D721Med (cell line): ENCODE measurements at places on chromosomes 12 and 14.

- no peak for DNase-seq
Measured at GRCh38 chr12:78566456-78566855, 298.1 kb upstream of the SYT1 start.

DNA sequence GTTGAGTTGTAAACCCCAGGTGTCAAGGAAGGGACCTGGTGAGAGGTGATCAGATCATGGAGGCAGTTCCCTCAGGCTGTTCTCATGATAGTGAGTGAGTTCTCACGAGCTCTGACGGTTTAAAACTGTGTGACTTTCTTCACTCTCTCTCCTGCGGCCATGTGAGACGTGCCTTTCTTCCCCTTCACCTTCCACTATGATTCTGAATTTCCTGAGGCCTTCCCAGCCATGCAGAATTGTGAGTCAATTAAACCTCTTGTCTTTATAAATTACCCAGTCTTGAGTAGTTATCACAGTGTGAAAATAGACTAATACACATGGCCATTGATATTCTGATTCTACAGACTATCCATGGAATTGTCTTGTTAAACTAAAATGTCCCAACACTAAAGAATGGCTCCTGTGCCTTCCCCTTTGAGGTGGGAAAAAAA lies 85.6 kb downstream of the SLC2A13 start:
- DNase-seq, result no peak

DNA sequence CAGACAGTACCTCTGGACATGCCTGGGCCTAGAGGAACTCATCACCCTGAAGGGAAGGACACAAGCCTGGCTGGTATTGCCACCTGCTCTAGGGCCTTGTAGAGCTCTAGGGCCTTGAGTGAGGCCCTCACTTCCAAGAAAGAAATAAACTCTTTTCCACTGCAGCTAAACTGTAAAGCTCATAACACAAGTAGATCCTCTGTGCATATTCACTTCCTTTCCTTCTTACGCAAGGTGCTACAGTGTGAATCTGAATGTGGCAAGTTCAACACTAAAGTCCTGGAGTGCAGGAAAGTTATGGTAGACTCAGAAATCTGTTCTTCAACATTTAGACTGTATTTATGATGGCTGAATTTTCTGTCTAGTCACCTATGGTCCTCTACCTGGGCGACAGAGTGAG lies 14.5 kb downstream of the RNASE3 start:
- DNase-seq, result no peak

GRCh38 chr12:115885040-115885690 lies 392.3 kb downstream of the MED13L start:
- no peak for DNase-seq

DNA sequence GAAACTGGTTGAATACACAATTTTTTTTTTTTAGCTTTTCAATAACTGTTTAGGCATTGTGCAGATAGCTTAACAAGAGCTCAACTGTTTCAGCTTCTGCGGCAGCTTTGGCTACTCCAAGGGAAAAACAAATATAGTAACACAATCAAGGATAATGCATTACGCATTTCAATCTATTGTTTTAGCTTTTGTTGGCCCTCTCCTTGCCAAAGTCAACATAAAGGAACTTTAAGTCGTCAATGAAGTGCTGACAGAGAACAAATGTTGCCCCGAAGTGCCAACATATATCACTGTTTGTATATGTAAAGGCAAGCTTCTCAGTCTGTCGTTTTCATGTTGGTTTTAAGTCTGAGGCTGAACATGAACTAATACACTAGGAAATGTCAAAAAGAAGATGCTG lies 1087.4 kb upstream of the FLRT2 start:
- DNase-seq, result no peak

DNA sequence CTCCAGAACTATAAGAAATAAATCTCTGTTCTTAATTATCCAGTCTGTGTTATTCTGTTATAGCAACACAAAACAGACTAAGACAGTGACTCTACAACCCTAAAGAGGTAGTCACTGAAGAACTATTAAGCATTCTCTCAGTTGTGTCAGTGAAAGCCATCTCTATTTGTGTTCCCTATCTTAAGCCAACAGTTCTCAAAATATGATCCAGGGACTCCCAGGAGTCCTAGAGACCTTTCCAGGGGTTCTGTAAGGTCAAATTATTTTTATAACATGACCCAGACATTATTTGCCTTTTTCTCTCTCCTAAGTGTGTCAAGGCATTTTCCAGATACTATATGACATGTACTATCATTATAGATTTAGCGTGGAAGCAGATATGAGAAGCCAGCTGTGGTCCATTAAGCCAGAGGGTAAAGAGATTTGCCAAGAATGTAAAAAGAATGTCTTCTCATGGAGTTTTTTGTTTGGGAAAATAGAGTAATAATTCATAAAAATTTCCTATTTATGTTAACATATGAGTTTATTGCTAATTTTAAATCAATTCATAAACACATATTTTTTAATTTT lies 315.8 kb downstream of the RGS6 start:
- no peak for DNase-seq

GRCh38 chr14:81122326-81122725 lies 98.4 kb downstream of the GTF2A1 start:
- DNase-seq, result no peak

DNA sequence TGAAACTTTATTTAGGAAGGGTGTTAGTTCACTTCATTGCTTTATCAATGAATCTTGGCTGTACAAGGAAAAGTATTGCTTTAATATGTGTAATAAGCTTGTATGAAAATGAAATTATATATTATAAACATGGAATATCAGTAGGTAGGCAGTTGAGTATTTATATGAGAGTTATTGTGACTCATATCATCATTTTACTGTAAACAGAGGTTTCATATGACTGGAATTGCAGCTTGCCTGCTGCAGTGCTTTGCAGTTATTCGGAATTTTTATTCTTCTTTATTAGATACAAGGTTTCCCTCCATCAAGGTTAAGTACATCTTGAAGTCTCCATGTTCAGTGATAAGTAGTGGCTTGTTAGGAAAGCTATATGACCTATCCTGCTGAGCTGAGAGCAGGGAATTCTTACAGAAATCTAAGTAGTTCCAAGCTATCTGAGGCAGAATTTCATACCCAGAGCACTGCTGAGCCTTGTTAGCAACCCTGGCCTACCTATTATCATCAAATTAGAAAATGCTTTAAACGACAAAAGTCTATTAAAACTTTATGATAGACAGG lies 111.2 kb downstream of the MGST1 start:
- no peak for DNase-seq

DNA sequence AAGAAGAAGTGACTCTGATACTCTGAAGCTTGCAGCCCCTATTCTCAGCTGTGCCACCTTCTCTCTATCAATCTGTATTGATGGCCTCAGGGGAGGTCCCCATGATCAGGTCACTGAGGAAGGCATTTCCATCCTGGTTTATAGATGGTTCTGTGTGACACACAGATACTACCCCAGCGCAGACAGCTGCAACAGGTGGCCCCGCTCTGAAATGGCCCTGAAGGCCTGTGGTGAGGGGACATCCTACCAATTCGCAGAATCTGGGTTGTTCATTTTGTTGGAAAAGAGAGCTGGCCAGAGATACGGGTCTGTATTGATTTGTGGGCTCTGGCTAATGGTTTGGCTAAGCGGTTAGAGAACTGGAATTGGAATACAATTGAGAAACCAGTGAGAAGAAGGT lies 21.7 kb downstream of the DLK1 start:
- DNase-seq, result no peak

DNA sequence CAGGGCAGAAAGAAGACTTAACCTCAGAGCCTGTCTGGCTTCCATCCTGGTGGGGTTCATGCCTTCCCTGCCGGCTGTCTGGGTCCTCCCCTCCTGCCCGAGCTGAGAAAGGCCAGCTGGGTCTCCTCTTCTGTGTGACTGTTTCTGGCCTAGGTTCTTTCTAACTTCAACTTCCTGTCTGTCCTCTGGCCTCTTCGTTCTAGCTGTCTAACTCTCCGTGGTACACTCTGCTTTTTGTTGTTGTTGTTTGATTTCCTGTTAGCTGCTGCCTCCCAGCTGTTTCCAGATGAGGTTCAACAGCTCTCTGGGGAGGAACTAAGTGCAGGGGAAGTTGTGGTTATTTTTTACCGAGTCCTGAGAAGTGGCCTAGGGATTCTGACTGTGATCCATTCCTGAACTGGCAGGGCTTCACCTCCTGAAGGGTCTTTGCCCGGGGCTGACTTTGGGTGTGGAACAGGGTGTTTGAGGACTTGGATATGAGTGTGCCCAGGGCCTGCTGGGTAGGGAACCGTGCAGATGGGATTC lies 3.2 kb downstream of the MLXIP start:
- no peak for DNase-seq

DNA sequence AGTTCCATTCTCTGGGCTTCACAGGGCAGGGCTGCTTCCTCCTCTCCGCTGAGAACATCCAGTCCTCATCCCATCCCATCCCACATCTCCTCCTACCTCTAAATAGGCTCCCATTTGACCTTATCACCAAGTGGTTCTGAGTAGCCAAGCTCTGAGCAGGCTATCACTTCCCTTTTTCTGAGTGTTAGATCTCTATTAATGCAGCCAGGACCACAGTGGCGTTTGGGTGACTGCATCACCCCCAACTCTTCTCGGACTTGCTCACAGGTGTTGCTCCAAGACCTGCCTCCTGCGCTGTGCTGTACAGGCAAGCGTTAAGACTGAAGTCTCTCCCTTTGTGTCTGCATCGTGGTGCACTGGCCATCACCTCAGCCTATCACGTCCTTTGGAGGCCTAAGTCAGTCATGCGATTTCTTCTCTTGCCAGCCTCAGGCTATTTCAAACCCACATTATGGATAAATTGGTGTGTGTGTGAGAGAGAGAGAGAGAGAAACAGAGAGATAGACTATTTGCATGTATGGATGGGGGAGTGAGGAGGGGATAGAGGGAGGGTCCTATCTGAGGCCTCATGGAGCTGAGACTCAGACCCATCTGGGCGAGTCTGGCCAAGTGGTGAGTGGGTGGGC lies 12.4 kb upstream of the HHIPL1 start:
- no peak for DNase-seq

GRCh38 chr14:23357261-23357660 lies 4.6 kb upstream of the SLC22A17 start:
- DNase-seq, result no peak

GRCh38 chr14:89212386-89213235 lies 204.4 kb downstream of the FOXN3 start:
- DNase-seq, result no peak

DNA sequence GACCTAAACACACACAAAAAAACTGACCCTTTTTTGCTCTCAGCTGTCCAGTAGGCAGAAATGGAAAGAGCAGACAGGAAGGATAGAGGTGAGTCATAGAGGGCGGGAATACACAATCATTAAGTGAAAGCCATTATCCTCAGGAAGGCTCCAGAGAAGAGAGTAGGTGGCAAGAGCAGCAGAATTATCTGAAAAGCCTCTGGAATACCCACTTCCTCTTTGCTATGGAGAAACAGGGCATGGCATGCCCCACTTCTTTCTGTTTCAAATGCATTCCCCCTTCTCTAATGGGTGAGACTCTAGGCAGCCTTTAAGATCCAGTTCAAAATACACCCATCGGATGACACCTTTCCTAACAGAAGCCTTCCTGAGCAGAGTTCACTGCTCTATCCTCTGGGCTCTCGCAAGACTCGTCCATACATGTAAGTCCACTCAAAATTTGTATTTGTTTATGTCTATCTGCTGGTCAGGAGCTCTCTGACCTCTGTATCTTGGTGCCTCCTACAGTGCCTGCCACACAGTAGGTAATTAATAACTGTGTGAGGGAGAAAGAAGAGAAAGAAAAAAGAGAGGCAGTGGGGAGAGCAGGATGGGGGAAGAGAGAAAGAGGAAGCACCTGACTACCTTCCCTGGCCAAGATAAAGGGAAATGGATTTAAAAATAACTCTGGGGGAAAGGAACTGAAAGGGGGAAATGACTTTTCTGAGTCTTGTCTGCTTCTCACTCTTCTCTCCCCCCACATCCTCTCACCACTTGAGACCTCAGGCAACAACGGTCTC lies 8.5 kb downstream of the KLHL33 start:
- no peak for DNase-seq

DNA sequence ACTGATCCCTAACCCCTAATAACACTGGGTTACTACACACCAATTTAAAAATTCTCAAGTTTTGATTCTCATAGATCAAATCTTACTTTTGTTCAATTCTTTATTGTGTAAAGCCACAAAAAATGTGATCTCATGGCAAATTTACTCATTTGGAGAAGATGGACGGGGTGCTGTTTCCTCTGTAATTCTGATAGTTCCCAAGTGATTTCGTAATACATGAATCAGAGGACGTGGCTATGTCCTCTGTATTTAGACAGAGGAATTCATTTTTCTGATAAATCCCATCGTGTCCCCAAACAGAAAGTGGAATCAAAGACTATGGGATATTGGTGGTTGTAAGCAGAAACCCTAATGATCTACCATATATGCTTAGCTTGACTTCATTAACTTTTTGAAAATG lies 76.6 kb upstream of the GNG2 start:
- no peak for DNase-seq

- DNase-seq, result no peak
Measured at GRCh38 chr12:117564881-117565280, 203.5 kb upstream of the NOS1 start.

DNA sequence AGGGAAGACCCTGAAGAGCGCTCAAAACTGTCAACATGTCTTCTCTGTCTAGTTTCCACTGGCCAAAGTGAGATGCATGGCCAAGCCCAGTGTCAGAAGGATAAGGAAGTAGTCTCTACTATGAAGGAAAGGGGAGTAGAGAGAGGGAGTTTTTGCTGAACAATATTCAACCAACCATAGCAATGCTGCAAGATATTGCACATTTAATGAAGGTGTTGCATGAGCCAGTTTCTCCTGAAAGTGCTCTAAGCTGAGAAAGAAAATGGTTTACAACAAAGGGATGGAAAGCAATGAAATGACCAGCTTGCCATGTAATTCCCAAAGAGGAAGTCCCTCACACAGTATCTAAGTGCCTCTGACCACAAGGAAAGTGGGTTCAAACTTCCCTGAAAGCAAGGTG lies 40.0 kb upstream of the NID2 start:
- DNase-seq, result no peak

GRCh38 chr12:16553457-16553856 lies 52.5 kb downstream of the LMO3 start:
- no peak for DNase-seq

DNA sequence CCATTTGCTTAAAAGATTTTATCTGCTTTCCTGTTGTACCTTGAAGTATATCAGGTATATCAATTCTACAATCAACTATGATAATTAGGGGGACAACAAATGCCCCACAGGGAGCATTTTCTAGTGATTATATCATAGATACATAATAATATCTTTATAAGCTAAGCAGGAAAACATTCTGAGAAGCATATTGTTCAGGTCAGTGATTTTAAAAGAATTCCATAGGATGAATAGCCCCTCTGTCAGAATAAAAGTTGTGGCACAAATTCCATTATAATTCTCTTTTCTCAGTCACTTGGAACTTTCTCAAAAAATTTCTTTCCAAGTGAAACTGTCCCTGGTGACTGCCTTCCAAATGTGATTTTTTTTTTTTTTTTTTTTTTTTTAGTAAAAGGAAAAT lies 32.9 kb upstream of the HMGA2 start:
- no peak for DNase-seq

GRCh38 chr12:52946334-52946733 lies 2.6 kb upstream of the KRT18 start:
- DNase-seq, result no peak

DNA sequence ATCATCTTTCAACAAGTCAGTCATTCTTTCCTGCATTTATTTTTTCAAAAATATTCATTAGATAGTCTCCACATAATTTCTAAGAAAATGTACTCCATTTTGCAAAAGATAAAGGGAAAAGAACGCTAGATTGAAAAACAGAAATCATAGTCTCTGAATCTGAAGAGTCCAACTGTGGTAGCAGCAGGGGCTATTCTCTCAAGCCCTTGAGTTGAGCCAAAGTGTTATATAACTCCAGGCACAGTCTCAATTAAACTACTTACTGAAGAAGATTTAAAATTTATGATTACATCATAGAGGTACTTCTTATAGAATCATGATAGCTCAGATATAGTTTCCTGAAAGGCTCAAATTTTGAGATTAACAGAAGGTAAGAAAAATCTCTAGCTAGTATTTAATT lies 5.8 kb downstream of the LDHB start:
- DNase-seq, result no peak
